Thymus (tissue), 14 donors: ENCODE measurements at places on chromosomes 5 and 9. TPM values are rescaled to one million over a fixed set of nuclear protein-coding genes. Genes with fewer than 3 reads are reported as not detected.
A peak's percentile ranks its signal among the peaks of the same experiment; 100 is the strongest.

PCDHB11 gene
- 0.24 TPM for total RNA-seq

GRCh38 chr9:136848393-136849037 is 694 bp upstream of the PHPT1 start:
- DNase-seq: no peak
- peaks cover 26% of the 10 kb centered on the region for H3K4me1 ChIP-seq
- H3K36me3 ChIP-seq: no peaks in the 10 kb centered on the region
- H3K4me3 ChIP-seq: peak overlapping the region; percentile 74
- peaks cover 49% of the 10 kb centered on the region for H3K27me3 ChIP-seq
- peak overlapping the region; percentile 71 for H3K27ac ChIP-seq

MARCOL gene
- total RNA-seq: not detected

GRCh38 chr9:29475471-29475870 is 1902.2 kb upstream of the C9orf72 start:
- H3K4me3 ChIP-seq: no peak overlapping the region
- DNase-seq: no peak
- H3K27ac ChIP-seq: no peak overlapping the region
- no peaks in the 10 kb centered on the region for H3K27me3 ChIP-seq
- no peaks in the 10 kb centered on the region for H3K4me1 ChIP-seq

DNA sequence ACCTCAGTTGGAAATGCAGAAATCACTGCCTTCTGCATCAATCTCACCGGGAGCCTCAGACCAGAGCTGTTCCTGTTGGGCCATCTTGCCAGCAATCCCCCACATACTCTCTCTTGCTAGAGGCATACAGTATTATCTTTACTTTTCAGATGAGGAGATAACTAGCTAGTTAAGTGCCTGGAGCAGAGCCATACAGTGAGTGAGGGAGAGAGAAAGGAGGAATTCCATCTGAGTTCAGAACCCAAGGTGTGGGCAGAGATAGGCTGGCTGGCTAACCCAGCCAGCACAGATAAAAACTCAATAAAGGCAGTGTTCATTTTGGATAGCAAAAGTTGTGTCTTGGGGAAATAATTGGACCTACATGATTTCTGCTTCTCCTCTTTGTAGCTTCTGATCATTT is 268.0 kb upstream of the KIF2A start:
- H3K4me3 ChIP-seq: no peak overlapping the region
- no peak for DNase-seq
- no peaks in the 10 kb centered on the region for H3K36me3 ChIP-seq
- H3K27ac ChIP-seq: no peak overlapping the region
- H3K4me1 ChIP-seq: no peaks in the 10 kb centered on the region

GRCh38 chr5:168047043-168047668 is 244.3 kb upstream of the WWC1 start:
- H3K36me3 ChIP-seq: no peaks in the 10 kb centered on the region
- H3K4me3 ChIP-seq: no peak overlapping the region
- no peak for DNase-seq
- no peaks in the 10 kb centered on the region for H3K4me1 ChIP-seq
- H3K27ac ChIP-seq: no peak overlapping the region
- no peaks in the 10 kb centered on the region for H3K27me3 ChIP-seq

- H3K27me3 ChIP-seq: no peaks in the 10 kb centered on the region
- H3K36me3 ChIP-seq: no peaks in the 10 kb centered on the region
- H3K4me1 ChIP-seq: peaks cover 17% of the 10 kb centered on the region
- no peak overlapping the region for H3K4me3 ChIP-seq
- no peak for DNase-seq
- H3K27ac ChIP-seq: no peak overlapping the region
Observed at GRCh38 chr5:55540525-55540924, 5.8 kb upstream of the PLPP1 start.

GRCh38 chr5:87452837-87453236 is 40.1 kb upstream of the CCNH start:
- H3K4me3 ChIP-seq: no peak overlapping the region
- H3K27me3 ChIP-seq: no peaks in the 10 kb centered on the region
- DNase-seq: no peak
- no peaks in the 10 kb centered on the region for H3K4me1 ChIP-seq

RIMOC1 gene
- total RNA-seq: 11.6 TPM

GRCh38 chr5:106451998-106452397 is 1218.7 kb downstream of the EFNA5 start:
- H3K27ac ChIP-seq: no peak overlapping the region
- no peaks in the 10 kb centered on the region for H3K27me3 ChIP-seq
- DNase-seq: no peak
- no peak overlapping the region for H3K4me3 ChIP-seq
- H3K36me3 ChIP-seq: no peaks in the 10 kb centered on the region

GRCh38 chr9:18632632-18633403 is 158.9 kb downstream of the ADAMTSL1 start:
- no peak for DNase-seq
- no peaks in the 10 kb centered on the region for H3K27me3 ChIP-seq
- no peak overlapping the region for H3K4me3 ChIP-seq
- H3K4me1 ChIP-seq: no peaks in the 10 kb centered on the region

DNA sequence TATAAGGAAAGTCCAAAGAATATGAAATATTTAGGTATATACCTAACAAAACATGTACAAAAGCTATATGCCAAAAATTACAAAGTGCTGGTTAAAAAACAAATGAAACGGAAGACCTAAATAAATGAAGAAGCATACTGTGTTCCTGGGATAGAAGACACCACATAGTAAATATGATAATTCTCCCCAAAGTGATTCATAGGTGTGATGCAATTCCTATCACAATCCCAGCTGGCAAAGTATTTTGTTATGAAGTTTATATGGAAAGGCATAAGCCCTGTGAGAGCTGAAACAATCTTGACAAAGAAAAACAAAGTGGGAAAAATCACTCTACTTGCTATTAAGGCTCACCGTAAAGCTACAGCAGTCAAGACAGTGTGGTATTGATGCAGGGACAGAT is 2.6 kb upstream of the SMIM23 start:
- no peak overlapping the region for H3K4me3 ChIP-seq
- DNase-seq: no peak
- H3K4me1 ChIP-seq: no peaks in the 10 kb centered on the region
- no peaks in the 10 kb centered on the region for H3K36me3 ChIP-seq
- no peaks in the 10 kb centered on the region for H3K27me3 ChIP-seq

DNA sequence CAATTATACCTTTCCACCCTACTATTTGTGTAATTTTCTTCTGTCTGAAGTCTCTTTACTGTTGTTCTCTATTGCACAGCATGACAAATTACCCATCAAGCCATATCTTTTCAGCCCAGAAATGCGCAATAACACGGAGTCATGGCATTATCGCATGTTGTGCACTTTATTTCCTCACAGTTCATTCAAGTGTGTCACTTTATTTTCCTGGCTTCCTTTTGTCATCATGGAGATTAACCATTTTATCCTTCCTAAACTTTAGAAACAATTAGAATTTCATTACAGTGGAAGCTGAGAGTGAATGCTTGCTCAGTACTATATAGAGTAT is 41.3 kb upstream of the MEF2C start:
- DNase-seq: no peak
- H3K4me3 ChIP-seq: no peak overlapping the region
- H3K36me3 ChIP-seq: no peaks in the 10 kb centered on the region

DNA sequence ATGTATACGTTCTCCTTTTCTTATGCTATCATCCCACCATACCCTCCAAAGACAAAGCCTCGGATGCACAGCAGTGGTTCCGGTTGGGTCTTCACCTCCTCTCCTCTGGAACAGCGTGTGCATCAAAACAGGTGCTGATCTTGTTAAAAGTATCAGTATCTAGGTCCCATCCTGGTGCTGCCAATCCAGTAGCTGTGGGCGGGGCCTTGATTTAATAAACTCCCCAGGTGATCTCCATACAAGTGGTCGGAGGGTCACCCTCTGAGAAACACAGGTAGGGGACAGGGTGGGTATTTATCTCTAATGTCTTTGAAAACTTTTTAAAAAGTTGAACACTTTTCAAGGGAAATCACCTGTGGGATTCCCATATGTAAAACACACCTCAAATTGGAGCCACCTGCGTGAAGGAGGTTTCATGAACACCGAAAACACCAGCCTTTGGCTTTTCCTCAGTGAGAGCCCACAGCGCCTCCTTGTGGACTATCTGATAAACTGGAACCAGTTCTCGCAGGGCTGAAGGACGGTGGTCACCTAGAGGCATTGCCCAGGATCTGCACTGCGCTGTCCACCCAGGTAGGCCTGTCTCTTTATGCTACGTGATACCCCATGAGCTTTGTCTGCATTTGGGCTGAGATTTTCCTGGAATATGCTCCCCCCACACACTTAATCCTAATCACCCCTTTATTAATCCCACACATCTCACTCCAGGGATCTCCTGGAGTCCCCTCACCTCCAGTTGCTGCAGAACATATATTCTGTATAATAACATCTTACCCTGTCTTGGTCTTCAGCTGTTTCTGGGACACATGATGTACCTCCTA is 80.5 kb upstream of the EPB41L4B start:
- no peaks in the 10 kb centered on the region for H3K36me3 ChIP-seq
- DNase-seq: no peak
- H3K27ac ChIP-seq: no peak overlapping the region
- no peaks in the 10 kb centered on the region for H3K27me3 ChIP-seq
- no peaks in the 10 kb centered on the region for H3K4me1 ChIP-seq

PDE8B gene
- 0.38 TPM for total RNA-seq

- H3K27me3 ChIP-seq: no peaks in the 10 kb centered on the region
- H3K36me3 ChIP-seq: no peaks in the 10 kb centered on the region
- DNase-seq: no peak
- H3K4me3 ChIP-seq: no peak overlapping the region
- no peaks in the 10 kb centered on the region for H3K4me1 ChIP-seq
- H3K27ac ChIP-seq: no peak overlapping the region
Observed at GRCh38 chr9:120265791-120266190, 314.2 kb downstream of the CDK5RAP2 start.

DNA sequence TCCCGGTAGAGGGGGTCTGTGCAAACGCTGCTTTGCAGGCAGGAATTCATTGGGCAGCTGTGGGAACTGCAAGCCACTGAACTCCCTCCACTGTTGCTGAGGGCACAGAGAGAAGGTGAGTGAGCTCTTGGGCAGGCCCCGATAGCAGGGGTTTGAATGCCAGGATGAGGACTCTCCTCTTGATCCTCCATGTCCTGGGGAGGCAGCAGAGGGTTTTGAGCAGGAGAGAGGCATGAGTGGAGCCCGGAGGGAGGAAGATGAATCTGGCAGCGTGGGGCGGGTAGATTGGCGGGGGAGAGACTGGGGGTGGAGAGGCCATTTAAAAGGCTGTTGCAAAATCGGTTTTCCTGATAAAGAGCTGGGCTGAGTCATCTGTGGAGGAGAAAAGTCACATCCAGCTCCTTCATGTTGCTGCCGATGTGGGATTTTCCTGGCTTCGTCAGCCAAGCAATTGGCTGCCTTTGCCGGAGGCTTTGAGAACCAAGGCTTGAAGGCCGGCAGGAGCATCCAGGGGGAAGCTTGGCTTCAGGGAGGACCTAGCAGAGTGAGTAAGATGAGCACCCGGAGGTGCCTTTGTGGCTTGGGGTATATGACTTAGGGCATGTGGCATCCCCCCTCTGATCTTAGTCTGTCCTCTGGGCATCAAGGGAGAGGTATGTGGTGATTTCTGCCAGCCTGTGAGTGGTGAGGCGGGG is at the start of gene SYNPO:
TSS of gene SYNPO (plus strand) at position 350 of the 695 bp plus-strand sequence. CDS start 7,616 bp downstream, outside the sequence.
- DNase-seq: no peak
- peak within 1 kb of the TSS; percentile 48 for H3K27ac ChIP-seq
- no peaks in the 10 kb centered on the region for H3K27me3 ChIP-seq
- H3K4me1 ChIP-seq: peaks cover 13% of the 10 kb centered on the region
- no peaks in the 10 kb centered on the region for H3K36me3 ChIP-seq

GRCh38 chr5:151083081-151083676 is 2.3 kb upstream of the TNIP1 start:
- H3K27ac ChIP-seq: peak overlapping the region; percentile 61
- H3K4me3 ChIP-seq: no peak overlapping the region
- H3K27me3 ChIP-seq: no peaks in the 10 kb centered on the region
- no peak for DNase-seq

SLC27A4 gene
- total RNA-seq: 6.7 TPM

DNA sequence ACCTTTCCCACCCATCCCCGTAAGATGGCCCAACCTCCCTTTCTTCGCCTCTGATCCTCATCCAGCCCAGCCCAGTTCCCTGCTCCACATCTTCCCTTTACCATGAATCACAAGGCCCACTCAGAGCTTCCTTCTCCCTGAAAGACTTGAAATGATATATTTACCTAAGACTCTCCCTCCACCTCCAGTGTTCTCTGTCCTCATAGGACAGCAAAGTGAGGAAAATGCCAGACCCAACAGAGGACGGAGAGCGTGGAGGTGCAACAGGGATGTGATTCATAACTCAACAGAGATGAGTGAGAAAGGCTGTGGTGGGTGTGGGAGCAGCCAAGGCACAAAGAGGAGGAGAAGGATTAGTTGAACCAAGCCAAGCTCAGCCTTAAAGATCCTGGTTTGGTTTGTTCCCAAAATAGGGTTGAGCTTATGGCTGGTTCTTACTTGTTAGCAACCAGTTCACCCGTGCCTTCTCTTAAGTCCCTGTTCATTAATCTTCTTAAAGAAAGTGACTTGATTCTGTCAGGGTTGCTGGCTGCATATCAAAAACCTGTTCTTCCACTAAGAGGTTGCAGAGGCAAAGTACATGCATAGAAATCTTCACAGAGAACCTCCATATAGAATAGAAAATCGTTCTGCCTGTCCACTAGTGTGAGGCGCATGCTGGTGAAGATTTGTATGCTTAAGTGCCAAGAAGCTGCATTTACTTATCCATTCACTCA is 183.2 kb downstream of the ACTL7B start:
- H3K4me1 ChIP-seq: peaks cover 4% of the 10 kb centered on the region
- no peaks in the 10 kb centered on the region for H3K27me3 ChIP-seq
- H3K4me3 ChIP-seq: no peak overlapping the region
- no peak for DNase-seq
- H3K27ac ChIP-seq: peak overlapping the region; percentile 53
- H3K36me3 ChIP-seq: no peaks in the 10 kb centered on the region

- no peaks in the 10 kb centered on the region for H3K27me3 ChIP-seq
- H3K36me3 ChIP-seq: no peaks in the 10 kb centered on the region
- DNase-seq: no peak
- H3K4me1 ChIP-seq: no peaks in the 10 kb centered on the region
- no peak overlapping the region for H3K27ac ChIP-seq
Observed at GRCh38 chr5:179208706-179209358, 136.4 kb downstream of the ADAMTS2 start.

CD74 gene
- total RNA-seq: 1,741 TPM

KCNV2 gene
- total RNA-seq: not detected

EFNA5 gene
- 1.7 TPM for total RNA-seq

SLC46A2 gene
- total RNA-seq: 24.6 TPM
